ENCODE measurements at places on chromosomes 11 and 22.
A peak's percentile ranks its signal among the peaks of the same experiment; 100 is the strongest.

- no peak for DNase-seq
Measured at GRCh38 chr22:46387748-46388147, 52.2 kb downstream of the TRMU start.

- DNase-seq, result no peak
Measured at GRCh38 chr11:123509737-123510578, 79.9 kb downstream of the GRAMD1B start.

DNA sequence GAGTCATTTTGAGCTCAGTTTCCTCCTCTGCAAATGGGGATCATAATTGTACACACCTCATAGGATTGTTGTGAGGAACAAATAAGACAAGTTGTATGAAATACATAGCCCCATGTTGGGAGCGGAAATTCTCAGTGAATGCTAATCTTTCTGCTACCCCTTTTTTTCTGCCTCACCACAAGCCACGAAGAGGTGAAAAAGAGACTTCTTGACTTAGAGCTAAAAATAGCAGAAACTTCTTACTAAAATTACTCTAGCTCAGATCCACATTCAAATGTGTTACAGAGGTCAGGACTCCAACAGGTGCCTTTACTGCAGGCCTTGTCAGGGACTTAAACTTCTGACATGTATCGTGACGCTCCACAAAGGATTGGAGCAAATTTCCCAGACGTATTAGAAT lies 128.5 kb downstream of the MIAT start:
- no peak for DNase-seq

- no peak for DNase-seq
Measured at GRCh38 chr22:38454353-38455075, 485 bp downstream of the KCNJ4 start.

GRCh38 chr22:17981497-17981896 lies 42.9 kb downstream of the MICAL3 start:
- no peak for DNase-seq

DNA sequence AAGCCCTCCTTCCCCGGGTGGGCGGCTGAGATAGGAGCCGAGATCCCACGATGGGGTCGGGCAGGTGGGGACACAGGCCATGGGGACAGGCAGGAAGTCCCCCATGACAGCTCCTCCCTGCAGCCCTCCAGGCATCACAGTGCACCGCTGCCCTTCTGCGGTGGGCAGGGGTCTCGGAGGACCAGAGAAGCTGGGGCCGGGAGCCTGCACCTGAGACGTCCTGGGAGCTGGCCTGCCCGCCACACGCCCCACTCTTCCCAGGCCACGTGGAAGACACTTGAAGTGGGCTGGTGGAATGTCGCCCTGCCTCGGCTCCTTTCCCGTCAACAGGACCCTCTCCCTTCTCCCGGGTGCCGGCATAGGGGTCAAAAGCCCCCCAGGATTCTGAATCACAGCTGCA lies 55.4 kb downstream of the ELFN2 start:
- no peak for DNase-seq

DNA sequence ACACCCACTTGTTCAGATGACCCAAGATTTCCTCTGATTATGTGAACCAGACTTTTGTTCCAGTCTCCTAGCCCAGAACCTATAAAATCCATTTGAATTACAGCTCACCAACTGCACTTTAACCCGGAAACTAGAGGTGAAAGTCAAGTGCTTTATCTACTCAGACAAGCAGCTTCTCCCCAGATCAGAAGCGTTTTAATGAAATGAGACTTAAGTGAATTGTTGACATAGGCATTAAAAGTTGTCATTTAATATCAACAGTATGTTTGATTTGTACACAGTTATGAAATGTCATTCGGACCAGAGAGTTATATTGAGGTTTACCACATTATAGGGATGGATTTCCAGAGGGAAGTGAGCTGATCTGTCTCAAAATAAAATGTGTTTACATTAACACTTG lies 52.0 kb downstream of the CADM1 start:
- no peak for DNase-seq

DNA sequence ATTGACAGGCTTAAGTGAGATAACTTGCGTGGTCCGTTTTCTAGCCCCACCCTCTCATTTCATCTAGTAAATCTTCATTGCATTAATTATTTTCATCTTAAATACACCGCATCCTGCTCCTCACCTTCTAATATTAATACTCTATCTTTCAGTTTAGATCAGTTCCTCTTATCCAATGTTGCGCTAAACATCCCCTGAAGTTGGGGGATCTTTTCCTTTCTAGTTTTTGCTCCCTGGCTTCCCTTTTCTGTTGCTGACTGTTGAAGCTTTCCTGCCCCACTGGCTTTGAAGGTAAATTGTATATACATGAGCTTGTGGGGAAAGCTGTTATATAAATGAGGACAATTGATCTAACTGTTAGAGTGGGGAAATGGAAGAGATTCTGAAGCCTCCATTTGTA lies 7.2 kb downstream of the CAT start:
- no peak for DNase-seq

- DNase-seq, result no peak
Measured at GRCh38 chr22:32103658-32104315, 55.3 kb downstream of the C22orf42 start.

- DNase-seq, result peak; percentile 30
Measured at GRCh38 chr11:65390996-65391395, 4.6 kb downstream of the FRMD8 start.

DNA sequence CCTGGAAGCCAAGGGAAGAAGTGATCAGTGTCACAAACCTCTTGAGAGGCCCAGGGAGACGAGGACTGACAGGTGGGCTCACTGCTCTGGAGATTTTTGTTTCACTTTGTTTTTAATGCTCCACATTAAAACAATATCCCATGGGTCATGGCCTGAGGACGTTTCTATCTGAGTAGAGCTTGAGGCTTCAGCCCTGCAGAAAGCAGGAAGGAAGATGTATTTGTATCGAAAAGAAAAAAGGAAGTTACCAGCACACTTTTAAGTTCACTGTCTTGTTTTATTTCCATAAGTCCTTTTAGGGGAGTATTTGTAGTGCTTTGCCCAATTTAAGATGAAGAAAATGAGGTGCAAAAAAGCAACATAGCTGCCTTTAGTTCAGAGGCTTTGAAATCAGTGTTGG lies 191.1 kb downstream of the GRIK4 start:
- no peak for DNase-seq

DNA sequence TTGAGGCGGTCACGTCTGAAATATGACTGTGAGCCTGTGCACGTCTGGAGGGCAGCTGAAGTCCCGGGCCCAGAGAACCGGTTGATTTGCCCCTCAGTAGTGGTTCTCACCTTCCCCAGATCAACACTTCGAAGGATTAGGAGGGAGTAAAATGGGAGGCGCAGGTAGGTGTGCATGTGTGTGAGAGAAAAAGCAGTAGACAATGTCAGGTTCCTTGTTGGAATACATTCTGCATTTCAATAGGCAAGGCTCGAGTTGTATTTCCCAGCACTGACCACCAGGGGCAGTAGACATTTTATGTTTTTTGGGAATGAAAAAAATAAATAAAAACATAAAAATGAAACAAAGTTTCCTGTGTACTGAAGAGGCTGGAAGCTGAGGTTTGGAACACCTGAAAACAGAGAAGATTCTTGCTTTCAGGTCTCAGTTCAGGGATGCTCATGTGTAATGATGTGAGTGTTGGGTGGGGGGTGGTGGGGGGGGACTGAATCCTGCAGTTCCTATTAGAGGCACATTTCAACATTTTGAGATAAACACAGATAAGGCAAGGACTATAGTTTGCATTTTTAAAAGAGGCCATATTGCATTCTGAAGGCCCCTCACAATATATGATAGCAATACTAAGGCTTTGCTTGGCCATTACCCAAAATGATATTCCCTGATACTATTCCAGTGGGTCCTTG lies 333.9 kb downstream of the CADM1 start:
- DNase-seq, result no peak

GRCh38 chr22:21926728-21927127 lies 25.9 kb downstream of the PPM1F start:
- no peak for DNase-seq

DNA sequence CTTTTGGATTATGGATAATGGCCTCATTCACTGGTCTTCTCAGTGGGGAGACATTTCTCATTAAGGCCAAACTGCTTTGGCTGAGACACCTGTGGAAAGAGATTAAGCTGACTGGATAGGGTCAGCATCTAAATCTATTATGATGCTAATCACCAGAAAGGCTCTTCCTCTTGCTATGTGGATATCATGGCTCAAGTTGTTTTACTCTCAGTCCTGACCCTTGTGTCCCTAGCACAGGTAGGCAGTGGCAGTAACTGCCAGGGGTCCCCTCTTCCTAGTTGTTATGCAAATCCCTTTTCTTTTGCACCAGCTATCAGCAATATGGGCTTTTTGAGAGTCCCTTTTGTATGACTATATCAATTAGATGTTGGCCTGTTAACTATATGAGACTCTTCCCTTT lies 335.7 kb upstream of the PLET1 start:
- DNase-seq, result no peak

GRCh38 chr11:27266125-27266524 lies 96.9 kb downstream of the CCDC34 start:
- no peak for DNase-seq

DNA sequence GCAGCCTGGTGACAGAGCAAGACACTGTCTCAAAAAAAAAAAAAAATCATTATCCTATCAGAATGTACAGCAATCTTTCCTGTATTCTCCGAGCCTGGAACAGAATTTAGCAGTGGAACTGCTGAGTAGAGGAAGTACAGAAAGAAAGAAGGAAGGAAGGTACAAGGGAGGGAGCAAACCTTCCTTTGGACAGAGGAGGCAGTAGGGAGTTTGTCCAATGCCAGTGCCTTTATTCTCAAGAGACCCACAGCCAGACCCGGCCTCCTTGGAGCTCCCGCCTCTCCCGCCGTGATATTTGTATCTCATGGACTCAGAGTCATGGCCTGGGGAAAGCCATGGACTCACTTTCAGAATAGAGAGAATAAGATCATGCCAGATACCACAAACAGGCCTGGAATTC lies 37.7 kb upstream of the LRRC55 start:
- DNase-seq, result peak; percentile 16

Measured in NCI-H226 (cell line).